Stimulated activated CD8-positive, alpha-beta memory T cell treated with anti-CD3 and anti-CD28 coated beads, Interleukin-15, amount 100 ng/mL, for 1 hour (primary cell): ENCODE measurements at places on chromosomes 5 and 9.

DNA sequence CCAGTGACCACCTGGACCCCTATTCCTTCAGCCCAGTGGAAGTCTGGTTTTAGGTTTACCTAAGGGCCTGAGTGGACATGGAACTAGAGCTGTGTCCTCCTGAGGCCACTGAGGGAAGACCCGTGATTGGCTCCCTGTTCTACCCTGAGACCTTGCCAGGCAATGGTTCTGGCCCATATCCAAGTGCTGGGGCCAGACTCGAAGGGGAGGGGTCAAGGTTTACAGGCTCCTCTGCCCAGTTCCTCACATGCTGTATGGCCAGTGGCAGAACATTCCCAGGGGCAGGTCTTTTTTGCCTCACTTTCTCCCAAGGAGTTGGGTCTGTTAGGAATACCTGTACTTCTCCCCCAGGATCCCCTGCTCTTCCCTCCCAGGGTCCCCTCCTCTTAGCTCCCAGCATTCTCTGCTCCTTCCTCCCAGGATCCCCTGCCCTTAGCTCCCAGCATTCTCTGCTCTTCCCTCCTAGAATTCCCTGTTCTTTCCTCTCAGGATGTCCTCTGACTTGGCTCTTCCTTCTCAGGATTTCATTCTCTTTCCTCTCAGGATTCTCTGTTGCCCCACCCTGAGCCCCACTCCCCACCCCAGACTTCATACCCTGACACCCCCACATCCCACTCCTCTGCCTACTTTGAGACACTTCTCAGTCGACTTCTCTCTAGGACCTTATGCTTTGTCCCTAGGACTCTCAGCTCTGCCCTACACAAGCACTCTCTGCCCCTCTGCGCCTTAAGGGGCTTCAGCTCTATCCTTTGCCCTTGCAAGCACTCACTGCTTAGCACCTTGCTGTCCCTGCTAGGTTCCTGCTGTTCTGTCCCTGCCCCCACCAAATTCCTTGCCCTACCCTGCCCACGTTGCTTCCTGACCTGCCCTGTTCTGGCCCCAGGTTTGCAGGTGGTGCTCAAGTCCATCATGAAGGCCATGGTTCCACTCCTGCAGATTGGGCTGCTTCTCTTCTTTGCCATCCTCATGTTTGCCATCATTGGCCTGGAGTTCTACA, 36.5 kb downstream of the CACNA1B start:
- DNase-seq = no peak

DNA sequence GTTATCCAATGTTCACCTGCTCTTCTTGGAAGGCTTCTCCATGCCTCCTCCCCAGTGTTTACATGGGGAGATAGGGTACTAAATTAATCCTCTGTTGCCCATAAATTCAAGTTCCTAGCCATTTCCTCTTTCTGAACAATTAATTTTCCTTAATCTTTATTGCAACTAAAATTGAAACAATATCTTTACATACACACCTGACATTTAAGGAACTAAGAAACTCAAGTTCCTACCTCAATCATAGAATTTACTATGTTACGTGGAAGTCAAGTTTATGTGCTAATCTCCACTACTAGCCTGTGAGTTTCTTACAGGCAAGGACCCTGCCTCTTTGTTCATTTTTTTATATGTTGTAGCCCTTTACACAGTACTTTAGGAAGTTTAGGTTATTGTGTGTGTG, 10.1 kb upstream of the ADRB2 start:
- no peak for DNase-seq

DNA sequence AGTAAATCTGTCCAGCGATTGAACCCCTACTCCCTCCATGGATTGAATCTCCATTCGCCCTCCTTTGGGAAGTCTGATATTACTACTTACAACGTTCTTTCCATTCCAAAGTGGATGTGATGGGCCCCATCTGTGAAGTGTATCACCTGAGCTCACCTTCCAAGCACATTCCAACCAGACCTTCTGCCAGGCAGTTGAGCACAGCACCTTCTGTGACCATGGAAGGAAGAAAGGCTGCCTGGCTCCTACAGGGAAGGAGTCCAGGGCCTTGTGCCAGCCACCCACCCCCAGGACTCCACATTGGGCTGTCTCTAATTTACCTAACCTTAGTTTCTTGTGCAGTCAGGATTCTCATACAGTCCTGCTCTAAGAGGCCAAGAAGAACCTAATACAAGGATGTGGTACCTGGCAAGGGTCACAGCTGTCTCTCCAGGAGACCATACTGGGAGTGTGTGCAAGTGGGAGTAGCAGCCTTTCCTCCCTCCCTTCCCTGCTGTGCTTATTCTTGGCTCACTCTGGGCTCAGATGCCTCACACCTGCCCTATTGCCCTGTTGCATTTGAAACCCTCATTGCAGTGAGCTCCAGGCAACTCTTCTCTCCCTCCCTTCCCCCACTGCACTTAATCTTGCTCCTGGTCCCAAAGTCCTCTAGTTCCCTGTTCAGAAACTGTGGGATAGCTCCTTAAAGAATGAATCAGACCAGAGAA, 116.1 kb downstream of the NRG2 start:
- no peak for DNase-seq

- DNase-seq = no peak
Observed at GRCh38 chr9:115369322-115369957, 251.5 kb upstream of the TNC start.

- DNase-seq = no peak
Observed at GRCh38 chr9:133146746-133147411, 16.8 kb downstream of the GBGT1 start.

GRCh38 chr9:109304347-109304746, 16.5 kb downstream of the EPB41L4B start:
- DNase-seq = no peak

DNA sequence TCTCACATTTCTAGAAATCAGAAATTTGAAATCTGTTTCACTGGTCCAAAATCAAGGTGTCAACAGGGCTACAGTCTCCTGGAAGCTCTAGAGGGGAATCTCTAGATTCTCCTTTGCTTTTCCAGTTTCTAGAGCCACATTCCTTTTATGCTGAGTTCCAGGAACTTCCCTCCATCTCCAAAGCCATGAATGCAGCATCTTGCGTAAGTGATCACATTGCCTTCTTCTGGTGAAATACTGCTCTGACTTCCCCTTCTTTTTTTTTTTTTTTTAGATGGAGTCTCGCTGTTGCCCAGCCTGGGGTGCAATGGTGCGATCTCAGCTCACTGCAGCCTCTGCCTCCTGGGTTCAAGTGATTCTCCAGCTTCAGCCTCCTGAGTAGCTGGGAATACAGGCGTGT, 23.8 kb downstream of the GDA start:
- DNase-seq = no peak
